ENCODE measurements at places on chromosomes 7 and 10.
A peak's percentile ranks its signal among the peaks of the same experiment; 100 is the strongest.

GRCh38 chr7:36202398-36202797 lies 49.3 kb downstream of the EEPD1 start:
- DNase-seq: no peak

- DNase-seq: no peak
These were observed 212.7 kb downstream of the HERPUD2 start for GRCh38 chr7:35482231-35482630.

DNA sequence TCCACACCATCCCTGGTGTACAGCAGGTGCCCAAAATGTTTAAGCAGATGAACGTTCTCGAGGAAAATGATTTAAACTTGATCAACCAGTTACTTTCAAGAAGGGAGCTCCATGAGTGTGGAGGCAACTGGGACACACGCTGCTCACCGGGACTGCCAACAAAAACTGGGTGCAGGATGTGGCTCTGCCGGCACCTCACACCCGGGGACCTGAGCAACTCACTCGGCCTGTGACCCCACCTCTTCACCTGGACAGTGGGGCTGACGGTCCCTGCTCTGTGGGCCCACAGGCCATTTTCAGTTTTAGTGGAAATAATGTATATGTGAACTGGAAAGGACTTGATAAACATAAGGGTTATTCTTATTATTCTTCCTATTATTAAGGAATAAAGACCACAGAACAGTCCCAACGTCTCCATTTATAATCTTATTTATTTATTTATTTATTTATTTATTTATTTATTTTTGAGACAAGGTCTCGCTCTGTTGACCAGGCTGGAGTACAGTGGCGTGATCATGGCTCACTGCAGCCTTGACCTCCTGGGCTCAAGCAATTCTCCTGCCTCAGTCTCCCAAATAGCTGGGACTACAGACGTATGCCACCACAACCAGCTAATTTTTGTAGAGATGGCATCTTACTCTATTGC lies 60.6 kb downstream of the RGS10 start:
- DNase-seq: no peak

DNA sequence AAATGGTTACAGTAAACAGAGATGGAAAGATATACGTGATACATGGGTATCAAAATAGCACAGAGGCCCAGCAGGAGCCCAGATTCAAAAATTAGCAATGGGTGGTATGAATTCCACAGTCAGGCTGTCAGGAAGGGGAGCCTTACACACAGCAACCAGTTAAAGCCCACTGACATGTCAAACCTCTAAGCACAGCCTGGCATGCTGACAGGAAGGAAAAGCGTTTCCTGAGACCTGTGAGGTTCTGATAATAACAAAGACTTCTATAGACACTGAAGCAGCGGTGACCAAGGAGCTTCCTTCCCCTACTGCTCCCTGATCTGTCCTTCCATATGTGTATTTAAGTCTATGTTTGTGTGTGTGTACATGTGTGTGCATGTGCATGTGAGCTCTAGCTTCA lies 89.9 kb downstream of the PHYHIPL start:
- DNase-seq: no peak

GRCh38 chr10:119541459-119542356 lies 811 bp downstream of the RGS10 start:
- DNase-seq: peak; percentile 50

- DNase-seq: no peak
These were observed 40.4 kb downstream of the CREB5 start for GRCh38 chr7:28452681-28453080.

DNA sequence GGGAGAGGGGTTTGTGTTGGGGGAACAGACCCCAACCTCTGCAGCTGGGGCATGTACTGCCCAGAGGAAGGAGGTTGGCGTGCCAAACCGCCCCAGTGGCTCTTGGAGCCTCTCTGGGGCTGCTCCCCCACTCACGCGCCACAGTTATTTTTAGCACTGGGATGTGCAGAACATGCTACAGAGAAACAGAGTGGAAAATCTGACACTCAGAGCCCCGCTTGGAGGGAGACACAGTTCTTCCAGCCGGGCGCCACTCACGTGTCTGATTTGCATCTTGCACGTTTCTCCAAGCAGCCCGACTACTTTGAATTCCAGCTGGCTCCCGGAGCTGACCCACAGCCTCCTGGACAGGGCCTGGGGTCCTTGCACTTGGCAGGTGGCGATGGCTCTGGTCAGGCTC lies 182.0 kb downstream of the RPS24 start:
- DNase-seq: no peak

- DNase-seq: no peak
These were observed 468.1 kb upstream of the ADARB2 start for GRCh38 chr10:2205406-2205805.

- no peak for DNase-seq
These were observed 50.7 kb downstream of the AKR1D1 start for GRCh38 chr7:138126928-138127327.

DNA sequence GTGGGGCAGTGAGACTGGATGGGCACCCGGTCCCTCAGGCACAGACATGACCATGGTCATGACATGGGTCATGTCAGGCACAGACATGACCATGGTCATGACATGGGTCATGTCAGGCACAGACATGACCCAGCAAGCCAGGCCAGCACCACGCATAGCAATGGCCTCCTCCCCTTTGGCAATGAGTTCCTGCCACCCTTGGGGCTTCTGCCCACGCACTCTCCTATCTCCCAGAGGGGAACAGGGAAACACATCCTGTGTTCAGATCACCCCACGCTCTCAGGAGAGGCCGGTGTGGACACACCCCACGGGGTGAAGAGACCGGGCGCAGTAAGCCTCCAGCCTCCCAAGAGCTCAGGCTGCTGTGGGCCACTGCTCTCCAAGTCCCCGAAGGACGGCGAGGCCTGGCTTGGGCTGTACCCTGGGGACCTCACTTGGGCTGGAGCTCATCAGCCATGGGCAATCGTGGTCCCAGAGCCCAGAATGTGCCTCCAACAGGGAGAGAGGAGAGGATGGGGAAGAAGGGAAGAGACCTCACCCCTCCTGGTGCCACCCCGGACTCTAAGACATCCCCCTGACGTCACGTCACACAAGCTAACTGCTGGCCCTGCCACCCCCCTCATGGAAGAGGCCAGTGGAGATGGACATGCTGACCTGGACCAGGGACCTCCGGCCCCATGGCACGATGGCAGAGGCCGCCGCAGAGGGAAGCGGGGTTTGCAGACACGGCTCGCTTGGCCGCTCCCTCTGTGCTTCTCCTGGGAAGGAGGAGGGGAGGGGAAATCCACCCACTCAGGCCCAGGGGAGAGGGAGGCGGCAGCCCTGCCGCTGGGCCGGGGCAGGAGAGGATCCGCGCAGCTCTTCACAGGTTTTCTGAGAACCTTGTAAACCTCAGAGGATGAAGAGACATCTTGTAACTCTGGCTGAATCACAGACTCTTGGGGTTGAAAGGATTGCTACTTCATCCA lies 269.6 kb downstream of the ELFN1 start:
- no peak for DNase-seq

DNA sequence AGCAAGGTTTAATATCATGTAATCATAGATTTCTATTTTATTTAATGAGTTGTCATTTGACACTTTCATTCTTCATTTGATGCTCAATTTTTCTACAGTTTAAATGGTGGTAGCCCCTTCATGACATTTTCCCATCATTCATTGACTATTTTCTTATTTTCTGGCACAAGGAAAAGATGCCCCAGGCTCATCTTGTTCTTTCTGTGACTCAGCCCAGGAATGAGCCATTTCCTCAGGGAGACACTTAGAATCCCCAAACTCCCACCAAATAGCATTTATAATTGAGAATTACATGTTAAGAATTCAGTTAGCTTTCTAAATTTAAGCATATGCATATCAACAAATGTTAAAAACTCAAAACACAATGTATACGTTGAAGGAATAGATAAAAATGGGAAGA lies 222.3 kb downstream of the KIF20B start:
- DNase-seq: no peak

- DNase-seq: no peak
These were observed 139.4 kb upstream of the PCDH15 start for GRCh38 chr10:54940418-54940817.

GRCh38 chr7:157415486-157415885 lies 78.7 kb downstream of the DNAJB6 start:
- no peak for DNase-seq

GRCh38 chr10:33335801-33336581 lies 1.5 kb upstream of the NRP1 start:
- no peak for DNase-seq

- DNase-seq: no peak
These were observed 323.4 kb upstream of the GRM3 start for GRCh38 chr7:86320341-86320740.

DNA sequence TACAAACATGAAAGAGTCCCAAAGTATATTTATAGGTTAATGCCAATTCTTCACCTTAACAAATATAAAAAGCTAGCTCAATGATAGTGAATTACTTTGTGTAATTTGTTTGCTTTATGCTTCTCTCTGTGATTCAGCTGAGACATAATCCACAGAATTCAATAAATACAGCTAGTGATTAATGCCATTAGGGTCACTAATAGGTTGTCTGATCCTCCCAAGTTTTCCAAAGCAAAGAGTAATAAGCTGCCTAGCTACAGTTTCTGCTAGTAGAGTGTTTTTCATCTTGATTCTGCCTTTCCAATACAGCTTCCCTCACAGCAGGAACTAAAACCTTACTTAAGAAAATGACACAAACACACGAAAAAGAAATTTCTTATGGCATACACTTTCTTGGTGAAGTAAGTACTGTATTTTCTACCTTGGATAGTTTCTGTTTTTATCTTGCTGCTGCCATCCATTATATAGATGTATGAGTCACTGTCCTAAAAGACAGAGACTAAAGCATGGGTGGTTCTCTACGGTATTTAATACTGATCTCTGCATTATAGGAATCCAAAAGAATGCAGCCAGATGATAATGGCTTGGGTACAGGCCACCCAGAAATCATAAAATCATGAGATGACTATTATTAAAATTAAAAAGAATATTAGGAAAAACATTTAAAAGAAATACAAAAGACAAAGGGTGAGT lies 170.0 kb downstream of the TPK1 start:
- no peak for DNase-seq

DNA sequence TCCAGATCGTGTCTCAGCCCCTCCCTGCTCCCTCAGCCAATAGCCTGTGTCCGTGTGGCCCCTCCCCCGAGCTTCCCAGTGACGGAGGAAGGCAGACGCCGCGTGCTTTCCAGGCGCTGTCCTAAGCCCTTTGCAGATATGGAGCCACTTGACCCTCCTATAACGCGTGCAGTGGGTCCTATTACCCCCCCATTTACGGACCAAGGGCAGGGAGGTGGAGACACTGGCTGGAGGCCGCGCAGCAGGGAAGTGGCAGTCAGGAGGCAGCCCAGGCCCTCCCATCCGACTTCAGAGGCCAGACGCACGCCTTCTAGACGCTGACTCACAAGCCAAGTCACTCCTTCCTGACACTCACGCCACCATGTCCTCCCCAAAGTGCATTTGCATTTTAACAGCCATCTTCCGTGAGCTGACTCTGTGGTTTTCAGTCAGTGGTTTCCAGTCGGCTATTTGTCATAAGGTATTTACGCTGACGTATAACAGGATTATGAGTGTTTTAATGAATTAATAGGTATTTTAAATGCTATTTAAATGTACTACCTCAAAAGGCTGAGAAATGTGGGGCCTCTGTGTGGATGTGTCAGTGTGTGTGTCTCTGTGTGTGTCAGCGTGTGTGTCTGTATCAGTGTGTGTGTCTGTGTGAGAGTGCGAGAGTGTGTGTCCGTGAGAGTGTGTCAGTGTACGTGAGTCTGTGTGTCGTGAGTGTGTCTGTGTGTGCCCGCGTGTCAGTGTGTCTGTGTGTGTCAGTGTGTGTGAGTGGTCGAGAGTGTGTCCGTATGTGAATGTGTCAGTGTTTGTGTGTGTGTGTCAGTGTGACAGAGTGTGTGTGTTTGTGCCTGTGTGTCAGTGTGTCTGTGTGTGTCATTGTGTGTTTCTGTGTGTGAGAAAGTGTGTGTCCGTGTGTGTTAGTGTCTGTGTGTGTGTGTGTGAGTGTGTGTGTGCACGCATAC lies 92.0 kb upstream of the INSIG1 start:
- peak; percentile 73 for DNase-seq

- DNase-seq: no peak
These were observed 46.7 kb downstream of the CALD1 start for GRCh38 chr7:134826105-134826504.

GRCh38 chr10:95391581-95392216 lies 100.9 kb upstream of the PDLIM1 start:
- no peak for DNase-seq

GRCh38 chr10:17423632-17424186 lies 30.7 kb downstream of the ST8SIA6 start:
- no peak for DNase-seq

GRCh38 chr10:102644646-102645387 lies 538 bp downstream of the TRIM8 start:
- DNase-seq: no peak

DNA sequence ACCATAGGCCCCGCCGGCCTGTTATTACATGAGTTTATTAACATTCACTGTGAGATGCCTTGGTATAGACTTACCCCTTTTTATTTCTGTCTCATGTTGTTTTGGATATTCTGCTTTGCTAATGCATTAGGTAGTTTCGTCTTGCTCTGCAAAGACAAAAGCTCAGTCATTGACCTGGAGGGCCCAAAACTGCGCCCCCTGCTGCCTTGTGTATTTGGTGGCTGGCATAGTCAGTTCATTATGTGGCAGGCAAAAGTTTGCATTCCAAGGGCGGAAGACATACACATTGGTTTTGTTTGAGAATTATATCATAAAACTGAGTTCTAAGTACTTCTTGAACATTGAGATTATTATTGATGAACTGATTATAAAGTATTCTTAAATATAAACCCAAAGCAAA lies 372.5 kb downstream of the SDK1 start:
- DNase-seq: peak; percentile 22

Measured in stimulated activated CD8-positive, alpha-beta memory T cell treated with anti-CD3 and anti-CD28 coated beads, Interleukin-7, amount 100 ng/mL, for 48 hours (primary cell).